ENCODE measurements at places on chromosomes 7 and 10. TPM values are rescaled to one million over a fixed set of nuclear protein-coding genes. Genes with fewer than 3 reads are reported as not detected.

The MRC1 gene
- 18.9 TPM for total RNA-seq

The CCDC3 gene
- 12.8 TPM for total RNA-seq

The ATOH7 gene
- total RNA-seq = not detected

DNA sequence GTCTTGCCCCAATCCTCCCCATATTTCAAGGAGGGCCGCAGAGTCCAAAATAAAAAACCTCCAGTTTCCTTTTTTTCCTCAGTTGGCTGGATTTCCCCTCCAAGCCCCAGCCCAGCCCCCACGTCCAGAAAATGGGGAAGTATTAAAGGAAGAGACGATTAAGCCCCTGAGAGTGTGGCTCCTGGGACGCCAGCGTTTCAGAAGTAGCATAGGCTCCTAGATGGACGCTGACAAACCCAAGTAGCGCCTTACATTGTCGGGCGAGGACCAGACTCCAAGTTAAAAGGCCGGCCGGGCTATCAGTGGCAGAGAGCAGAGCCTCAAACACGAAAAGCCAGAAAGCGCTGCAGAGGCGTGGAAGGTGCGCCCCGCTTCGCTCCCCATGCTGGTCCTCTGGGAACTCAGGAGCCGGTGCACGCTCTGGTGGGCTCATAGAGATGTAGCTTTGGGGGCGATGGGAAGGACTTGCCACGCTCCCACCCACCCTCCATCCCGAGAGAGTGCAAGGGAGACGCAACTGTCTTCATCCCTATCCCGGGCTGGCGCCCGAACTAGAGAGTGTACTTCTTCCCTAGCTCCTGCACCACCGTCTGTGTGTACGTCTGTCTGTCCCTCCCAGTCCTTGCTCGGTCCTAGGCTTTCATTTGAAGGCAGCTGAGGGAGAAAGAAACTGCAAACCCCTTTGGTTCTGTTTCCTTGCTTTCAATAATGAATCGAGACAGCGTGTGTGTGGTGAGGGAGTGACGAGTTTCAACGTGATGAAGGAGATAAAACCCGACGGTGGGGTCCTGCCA is 6.3 kb upstream of the EMX2 start:
- H3K36me3 ChIP-seq = no peaks in the 10 kb centered on the region
- DNase-seq = no peak
- no peak overlapping the region for H3K4me3 ChIP-seq
- H3K4me1 ChIP-seq = peaks cover 41% of the 10 kb centered on the region

- no peaks in the 10 kb centered on the region for H3K4me1 ChIP-seq
- H3K36me3 ChIP-seq = no peaks in the 10 kb centered on the region
- no peak for DNase-seq
- H3K4me3 ChIP-seq = no peak overlapping the region
- H3K27ac ChIP-seq = no peak overlapping the region
Observed at GRCh38 chr10:62738916-62739315, 65.6 kb upstream of the ADO start.

GRCh38 chr10:124579011-124579399 is 117.4 kb downstream of the LHPP start:
- no peak overlapping the region for H3K27ac ChIP-seq
- no peaks in the 10 kb centered on the region for H3K36me3 ChIP-seq

GRCh38 chr7:40570223-40570622 is 435.4 kb downstream of the SUGCT start:
- H3K27me3 ChIP-seq = no peaks in the 10 kb centered on the region
- no peaks in the 10 kb centered on the region for H3K4me1 ChIP-seq
- H3K27ac ChIP-seq = no peak overlapping the region
- DNase-seq = no peak
- no peak overlapping the region for H3K4me3 ChIP-seq
- no peaks in the 10 kb centered on the region for H3K36me3 ChIP-seq

GRCh38 chr10:73469579-73469978 is 26.2 kb downstream of the PPP3CB start:
- no peak overlapping the region for H3K27ac ChIP-seq
- no peaks in the 10 kb centered on the region for H3K4me1 ChIP-seq
- no peaks in the 10 kb centered on the region for H3K27me3 ChIP-seq
- peaks cover 63% of the 10 kb centered on the region for H3K36me3 ChIP-seq
- DNase-seq = no peak
- H3K4me3 ChIP-seq = no peak overlapping the region

DNA sequence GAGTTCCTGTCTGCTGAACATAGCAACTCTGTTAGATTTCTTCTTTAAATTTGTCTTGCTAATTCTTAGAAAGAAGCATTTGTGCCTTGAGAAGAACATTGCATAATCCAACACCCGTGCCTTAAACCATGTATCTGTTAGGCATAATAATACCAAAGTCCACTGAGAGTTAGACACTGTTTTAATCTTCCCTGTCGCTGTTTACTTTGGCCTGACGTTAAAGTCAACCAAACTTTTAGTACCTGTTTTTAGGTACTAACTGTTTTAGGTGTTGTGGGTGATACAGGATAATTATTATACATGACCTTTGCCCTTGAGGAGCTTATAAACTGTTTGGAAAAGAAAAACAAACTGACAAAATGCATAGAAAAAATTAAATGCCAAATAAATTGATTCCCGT is 43.6 kb downstream of the KLHDC10 start:
- H3K36me3 ChIP-seq = peaks cover 4% of the 10 kb centered on the region
- H3K27me3 ChIP-seq = no peaks in the 10 kb centered on the region
- no peaks in the 10 kb centered on the region for H3K4me1 ChIP-seq

DNA sequence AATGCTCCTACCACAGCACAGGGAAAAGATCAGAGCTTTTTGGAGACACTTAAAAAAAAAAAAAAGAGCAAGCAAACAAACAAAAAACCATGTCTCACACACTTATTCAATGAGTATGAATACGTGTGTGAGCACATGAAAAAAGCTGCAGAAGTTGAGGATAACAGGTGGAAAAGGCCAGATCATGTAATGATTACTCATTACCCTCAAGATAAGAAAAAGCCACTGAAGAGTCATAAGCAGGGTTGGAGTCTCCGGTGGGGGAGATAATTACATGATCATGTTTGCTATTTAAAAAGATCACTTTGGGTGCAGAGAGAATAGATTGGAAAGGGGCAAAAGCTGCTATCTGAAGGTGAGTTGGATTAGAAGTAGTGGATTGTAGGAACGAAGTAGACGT is 77.0 kb downstream of the POU6F2 start:
- no peaks in the 10 kb centered on the region for H3K4me1 ChIP-seq
- H3K36me3 ChIP-seq = no peaks in the 10 kb centered on the region
- DNase-seq = no peak
- no peaks in the 10 kb centered on the region for H3K27me3 ChIP-seq
- no peak overlapping the region for H3K27ac ChIP-seq

GRCh38 chr10:98790817-98791216 is 344.1 kb upstream of the HPS1 start:
- H3K36me3 ChIP-seq = no peaks in the 10 kb centered on the region
- no peaks in the 10 kb centered on the region for H3K27me3 ChIP-seq
- H3K4me3 ChIP-seq = no peak overlapping the region
- H3K27ac ChIP-seq = no peak overlapping the region
- DNase-seq = no peak
- H3K4me1 ChIP-seq = no peaks in the 10 kb centered on the region

All from vagina (tissue), 2 donors.